ENCODE measurements at places on chromosomes 2 and 18.
A peak's percentile ranks its signal among the peaks of the same experiment; 100 is the strongest.

GRCh38 chr2:204544961-204545860 is at the start of gene PARD3B:
PARD3B (plus strand) TSS chr2:204545475; CDS start chr2:204546000, 525 bp downstream.
- DNase-seq = no peak

DNA sequence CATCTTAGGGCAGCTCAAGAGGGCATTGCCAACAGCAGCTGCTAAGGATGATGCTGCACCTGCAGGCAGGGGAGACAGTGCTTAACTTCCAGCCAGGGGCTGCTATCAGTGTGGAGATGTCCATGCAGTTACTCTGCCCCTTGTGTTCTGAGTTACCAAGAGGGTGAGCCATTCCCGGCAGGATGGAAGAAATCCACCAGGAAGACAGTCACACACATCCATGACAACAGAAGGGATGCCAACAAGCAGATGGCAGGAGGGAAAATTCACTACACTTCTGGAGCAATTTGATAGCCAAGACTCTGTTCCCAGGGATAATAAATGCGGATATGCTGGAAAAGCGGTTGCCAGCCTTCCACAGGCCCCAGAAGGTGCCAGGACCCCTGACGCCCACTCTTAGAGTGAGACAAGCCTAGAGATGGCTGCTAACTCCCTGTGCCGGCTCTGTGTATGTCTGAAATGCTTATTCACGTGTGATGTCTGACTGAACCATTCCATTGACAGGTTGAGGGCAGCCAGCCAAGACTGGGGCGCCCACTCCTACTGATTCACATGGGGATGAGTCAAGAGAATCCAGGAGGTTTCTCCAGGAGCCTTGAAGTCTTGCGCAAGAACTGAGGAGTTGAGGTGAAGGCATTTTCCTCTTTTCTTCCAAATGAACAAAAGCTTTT is 24.5 kb downstream of the LOXHD1 start:
- peak; percentile 22 for DNase-seq

DNA sequence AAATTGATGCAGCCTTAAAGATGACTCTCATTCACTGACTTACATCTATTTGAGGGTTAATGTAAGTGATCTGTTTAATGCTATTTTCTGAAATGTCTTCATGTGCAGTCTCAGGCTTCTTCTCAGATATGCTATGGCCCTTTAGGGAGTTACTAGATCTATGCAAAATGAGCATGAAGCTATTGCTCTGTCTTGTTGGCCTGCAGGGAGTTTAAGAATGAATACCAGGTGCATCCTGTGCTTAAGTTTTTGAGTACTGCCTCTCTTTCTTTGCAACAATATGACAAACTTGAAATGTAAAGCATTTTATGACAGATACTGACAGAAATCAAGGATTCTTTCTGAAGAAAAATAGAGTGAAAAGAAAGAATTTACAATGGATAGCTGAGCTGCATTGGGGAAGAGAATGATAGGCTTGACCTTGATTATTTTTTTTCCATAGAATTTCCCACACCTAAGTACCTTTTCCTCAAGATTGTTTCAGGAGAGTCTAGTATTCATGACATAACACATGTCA is 1058.3 kb upstream of the TMEFF2 start:
- DNase-seq = no peak

- no peak for DNase-seq
Measured at GRCh38 chr2:192026059-192026824, 168.5 kb downstream of the TMEFF2 start.

DNA sequence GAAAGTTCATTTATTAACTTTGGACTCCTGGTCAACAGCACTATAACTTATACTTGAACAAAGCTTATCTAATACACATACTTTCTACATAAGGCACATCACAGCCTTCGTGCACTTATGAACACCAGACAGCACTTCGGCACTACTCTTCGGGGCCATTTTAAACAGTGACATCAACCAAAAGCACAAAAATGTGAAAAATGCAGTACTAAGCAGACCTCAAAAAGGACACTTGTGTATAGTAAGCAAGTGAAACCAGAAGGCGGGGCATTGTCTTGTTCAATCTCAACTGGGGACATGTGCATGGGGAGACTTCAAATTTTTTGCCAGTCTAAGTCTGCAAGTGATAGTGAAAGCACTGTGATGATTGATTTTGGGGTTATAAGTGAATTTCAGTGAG is 163.0 kb downstream of the NCKAP5 start:
- no peak for DNase-seq

GRCh38 chr2:183283209-183283608 is 159.0 kb downstream of the NUP35 start:
- DNase-seq = no peak

GRCh38 chr18:72848503-72849237 is 19.1 kb downstream of the NETO1 start:
- DNase-seq = no peak

GRCh38 chr2:173216051-173216450 is 138.6 kb upstream of the CDCA7 start:
- no peak for DNase-seq
